ENCODE measurements at places on chromosomes 6 and 20.

DNA sequence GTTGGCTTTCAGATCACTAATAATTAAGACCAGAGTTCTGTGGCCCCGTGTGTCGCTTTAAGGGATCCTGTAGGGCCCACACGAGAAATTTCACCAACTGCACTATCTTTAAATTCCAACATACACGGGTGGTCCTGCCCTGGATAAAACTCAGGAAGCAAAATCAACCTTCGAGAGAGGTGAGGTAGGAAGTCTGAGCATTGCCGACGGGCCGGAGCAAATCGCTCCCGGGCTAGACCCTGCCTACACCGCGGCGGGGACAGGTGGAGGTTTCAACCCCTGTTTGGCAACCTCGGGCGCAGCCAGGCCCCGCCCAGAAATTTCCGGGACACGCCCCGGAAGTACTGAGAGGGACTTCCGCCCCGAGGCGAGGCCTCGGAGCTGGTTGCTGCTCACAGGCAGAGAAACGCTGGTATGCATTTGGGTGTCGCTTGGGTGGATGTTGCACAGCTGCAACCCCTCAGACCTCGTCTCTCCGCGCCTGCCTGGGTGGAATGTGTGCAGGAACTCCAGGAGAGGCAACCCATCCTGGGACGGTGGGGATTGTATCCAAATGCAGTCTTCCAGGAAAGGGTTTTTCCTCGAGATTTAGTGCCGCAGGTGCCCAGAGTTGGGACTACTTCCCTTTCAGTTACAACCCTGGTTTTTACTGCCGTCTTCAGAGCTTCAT is 19.9 kb downstream of the ZKSCAN8 start:
- peak; percentile 72 for DNase-seq

- DNase-seq, result no peak
Observed at GRCh38 chr20:38609815-38610214, 8.2 kb downstream of the ARHGAP40 start.

GRCh38 chr6:113600551-113601339 is 256.4 kb upstream of the MARCKS start:
- DNase-seq, result no peak

DNA sequence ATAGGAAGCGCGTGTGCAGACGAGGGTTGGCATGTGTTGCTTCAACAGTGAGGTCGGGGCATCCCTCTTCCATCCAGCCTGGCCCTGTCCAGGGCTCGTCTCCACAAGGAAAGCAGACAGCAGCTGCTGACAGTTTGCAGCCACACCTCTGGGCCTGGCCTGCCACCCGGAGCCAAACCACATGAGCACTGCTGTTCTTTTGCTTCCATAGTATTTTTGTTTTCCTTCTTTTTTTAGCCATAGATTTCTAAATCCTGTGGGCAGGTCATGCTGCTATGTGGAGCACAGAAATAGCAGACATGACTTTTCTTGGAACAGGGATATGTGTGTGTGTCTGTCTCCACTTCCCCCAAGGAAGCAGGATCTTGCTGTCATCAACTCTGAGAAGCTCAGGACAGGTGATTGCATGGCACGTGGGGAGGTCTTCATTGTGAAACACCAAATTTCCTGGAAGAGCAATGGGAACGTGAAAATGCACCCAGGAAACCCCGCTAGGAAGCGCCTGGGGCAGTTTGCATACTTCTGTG is 167.4 kb downstream of the DTNBP1 start:
- DNase-seq, result no peak

DNA sequence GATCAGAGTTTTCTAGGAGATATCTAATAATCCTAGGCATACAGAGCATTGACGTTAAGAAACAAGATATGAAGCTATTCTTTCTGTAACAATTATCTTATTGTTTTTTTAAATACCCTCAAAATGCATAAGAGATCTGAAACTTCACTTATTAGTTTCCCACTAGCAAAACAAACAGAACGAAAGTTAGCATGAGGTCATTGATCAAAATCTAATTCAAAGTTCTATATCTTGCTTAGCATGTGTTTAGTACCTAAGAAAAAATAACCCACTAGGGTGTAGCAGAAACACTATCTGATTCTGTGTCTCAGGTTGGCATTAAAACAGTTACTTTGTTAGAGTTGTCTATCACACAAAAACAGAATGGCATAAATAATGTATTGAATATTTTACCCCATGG is 1288.4 kb downstream of the EPHA7 start:
- no peak for DNase-seq

DNA sequence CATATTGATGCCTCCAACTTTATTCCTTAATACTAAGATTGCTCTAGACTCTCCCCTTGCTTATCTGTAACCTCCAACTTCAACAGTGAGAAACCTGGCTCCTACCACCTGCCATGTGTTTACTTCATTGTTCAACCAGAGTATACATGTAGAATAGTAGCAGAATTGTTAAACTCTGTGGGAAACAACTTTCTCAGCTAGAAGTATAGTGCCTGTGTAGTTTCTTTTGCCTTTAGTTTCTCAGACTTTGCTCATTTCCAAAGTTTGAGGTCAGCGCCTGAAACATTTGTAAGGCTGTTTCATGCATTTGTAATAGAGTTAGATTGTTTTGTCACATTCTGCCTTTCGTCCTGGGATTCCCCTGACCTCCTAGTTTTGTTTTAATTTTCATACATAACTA is 34.9 kb upstream of the HECA start:
- no peak for DNase-seq

DNA sequence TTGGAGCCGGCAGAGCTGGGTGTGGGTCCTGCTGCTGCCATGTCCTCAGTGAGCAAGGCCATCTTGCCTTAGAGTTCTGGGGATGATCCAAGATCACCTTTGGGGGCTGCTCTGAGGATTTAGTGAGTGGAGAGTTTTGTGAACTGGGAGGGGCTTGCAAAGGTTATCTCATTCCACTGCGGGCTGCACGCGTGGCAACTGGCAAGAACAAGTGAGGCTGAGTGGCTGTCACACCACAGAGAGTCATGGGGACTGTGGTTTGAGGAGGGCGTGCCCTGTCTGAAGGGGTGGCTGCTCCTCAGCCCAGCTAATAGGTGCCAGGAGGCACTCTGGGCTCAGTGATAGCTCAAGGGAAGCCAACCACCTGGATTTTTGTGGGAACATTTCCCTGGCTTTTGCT is 37.6 kb downstream of the TTLL9 start:
- no peak for DNase-seq

DNA sequence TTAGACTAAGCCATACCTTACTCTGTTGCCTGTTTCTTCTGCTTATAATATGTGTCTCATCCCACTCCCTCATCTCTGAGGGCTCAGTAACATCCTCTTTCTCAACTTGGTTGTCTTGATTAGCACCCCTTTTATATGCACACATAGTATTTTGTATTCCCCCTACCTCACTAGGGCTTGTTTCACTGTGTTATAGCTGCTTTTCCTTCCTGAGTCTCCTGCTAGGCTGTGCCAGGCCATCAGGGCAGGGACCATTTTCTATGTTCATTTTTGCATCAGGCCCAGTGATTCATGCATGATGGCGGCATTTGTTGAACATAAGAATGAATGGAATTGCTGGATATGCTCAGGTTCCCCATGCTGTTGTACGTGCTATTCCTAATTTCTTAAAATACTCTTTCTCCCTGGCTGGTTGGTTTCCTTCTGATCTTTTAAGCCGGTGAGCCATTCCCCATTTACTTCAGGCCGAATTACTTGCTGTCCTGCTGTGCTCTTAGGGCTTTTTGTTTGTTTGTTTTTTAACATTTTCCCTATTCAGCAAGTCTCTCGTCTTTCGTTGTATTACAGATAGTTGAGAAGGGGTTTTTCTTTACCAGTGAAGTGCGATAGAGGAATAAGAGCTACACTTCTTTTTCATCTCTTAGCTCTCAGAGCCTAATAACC is 183.2 kb downstream of the CARMIL1 start:
- DNase-seq, result no peak

GRCh38 chr6:145784683-145785082 is 29.9 kb downstream of the FBXO30 start:
- no peak for DNase-seq

DNA sequence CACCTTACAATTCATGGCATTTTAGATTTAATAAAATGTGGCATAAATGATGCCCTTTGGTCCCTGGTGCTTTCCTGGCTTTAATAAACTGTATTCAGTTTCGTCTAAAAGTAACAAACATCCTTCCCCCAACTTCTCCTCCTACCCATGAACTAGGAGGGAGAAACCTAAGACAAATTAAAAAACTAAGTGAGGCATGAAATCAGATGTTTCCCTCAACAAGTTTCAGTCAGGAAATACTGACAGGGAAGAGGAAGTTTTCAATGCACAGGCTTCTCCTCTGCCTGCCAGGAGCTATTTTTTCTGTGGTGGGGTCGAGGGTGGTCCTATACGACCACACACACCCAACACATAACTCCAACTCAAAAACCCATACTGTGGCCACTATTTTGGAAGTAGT is 10.0 kb downstream of the HBS1L start:
- no peak for DNase-seq

DNA sequence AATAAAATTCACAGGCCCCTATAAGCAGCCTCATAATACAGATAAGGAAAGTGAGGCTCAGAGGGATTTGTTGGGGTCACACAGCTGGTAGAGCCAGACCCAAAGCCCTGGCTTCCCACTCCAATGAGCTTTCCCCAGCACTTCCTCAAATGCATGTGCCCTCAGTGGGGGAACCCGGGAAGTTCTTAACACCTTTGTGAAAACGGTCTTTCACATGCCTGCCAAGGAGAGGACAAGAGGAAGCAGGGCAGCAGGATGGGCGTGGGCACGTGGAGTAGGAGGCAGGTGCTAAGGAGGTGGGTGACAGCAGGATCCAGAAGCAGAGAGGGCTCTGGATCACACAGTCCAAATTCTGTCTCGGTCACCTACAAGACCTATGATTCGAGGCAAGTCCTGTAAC is 598 bp downstream of the PI16 start:
- no peak for DNase-seq

GRCh38 chr6:85675030-85675819 is 32.5 kb upstream of the SYNCRIP start:
- DNase-seq, result no peak

DNA sequence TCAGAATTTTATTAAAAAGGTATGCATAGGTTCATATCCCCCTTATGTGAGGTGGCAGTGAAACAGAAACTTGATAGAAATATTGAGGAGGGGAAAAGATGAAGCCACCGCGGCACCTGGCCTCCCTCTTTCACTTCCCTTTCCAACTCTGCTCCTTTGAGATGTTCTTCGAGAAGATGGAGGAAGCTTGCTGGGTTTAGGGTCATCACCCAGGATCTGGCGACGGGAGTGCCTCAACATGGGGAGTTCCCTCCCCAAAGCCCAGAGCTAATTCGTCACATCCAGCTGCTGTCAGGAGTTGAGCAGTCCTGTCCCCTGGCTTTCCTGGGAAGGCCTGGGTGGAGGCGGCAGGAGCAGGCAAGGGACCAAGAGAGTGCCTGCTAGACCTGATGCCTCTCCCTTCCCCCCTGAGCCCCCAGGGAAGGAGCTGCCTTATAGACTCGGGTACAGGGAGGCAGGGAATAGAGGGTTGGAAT is 29.1 kb downstream of the RREB1 start:
- DNase-seq, result no peak

- no peak for DNase-seq
Observed at GRCh38 chr6:62037445-62037844, 248.6 kb downstream of the KHDRBS2 start.

GRCh38 chr6:155382338-155382685 is 68.0 kb upstream of the TFB1M start:
- no peak for DNase-seq

- no peak for DNase-seq
Observed at GRCh38 chr6:168097621-168098430, 18.8 kb upstream of the FRMD1 start.

GRCh38 chr6:47787620-47788497 is 6.0 kb downstream of the OPN5 start:
- DNase-seq, result peak; percentile 13

DNA sequence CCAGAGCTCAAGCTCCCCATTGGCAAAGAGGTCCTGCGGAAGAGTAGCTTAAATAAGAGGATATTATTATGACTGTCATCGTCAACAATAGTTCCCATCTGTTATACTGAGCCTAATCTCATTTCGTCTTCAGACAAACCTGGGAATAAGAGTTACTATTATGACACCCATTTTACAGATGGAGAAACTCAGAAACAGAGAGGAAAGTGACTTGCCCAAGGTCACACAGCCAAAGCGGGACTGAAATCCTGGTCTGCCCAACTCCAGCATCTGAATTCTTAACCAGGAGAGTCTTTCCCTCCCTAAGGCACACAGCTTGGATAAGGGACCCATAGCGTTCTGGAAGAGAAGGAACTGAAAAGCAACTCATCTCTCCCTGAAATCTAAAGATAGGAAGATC is 23.4 kb downstream of the PTGIS start:
- DNase-seq, result no peak

GRCh38 chr6:14075095-14075503 is 42.5 kb upstream of the CD83 start:
- no peak for DNase-seq

DNA sequence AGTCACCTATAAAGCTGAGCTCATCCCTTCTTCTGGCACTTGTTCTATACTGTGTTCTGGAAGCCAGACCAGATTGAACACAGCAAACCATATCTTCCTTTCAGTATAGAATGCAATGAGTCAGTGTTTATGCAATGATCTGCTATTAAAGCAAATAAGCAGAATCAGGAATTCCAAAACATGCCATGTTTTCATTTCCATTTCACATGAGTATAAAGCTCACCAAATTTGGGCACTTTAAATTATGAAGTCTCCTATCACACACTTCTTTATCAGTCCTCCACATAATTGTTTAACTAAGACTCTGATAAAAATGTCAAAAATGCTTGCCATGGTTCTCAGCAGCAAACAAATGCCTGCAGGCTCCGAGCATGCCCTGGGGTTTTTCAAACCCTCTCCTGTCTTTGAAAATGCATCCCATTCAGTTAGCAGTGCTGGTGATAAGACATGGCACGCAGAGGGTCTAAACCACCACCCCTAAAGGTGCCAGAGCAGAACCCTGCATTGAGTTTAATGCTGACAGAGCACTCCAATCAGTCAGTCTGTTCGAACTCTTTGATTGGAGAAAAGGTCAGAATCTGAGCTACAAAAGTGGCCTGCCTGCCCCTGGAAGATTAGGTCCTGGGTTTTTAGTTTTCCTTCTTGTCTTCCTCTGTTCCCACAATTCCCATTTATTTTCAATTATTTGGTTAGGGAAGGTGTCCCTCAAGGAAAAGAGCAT is 234.1 kb downstream of the GMPR start:
- DNase-seq, result no peak

GRCh38 chr6:34070315-34071135 is 75.4 kb downstream of the GRM4 start:
- DNase-seq, result no peak

DNA sequence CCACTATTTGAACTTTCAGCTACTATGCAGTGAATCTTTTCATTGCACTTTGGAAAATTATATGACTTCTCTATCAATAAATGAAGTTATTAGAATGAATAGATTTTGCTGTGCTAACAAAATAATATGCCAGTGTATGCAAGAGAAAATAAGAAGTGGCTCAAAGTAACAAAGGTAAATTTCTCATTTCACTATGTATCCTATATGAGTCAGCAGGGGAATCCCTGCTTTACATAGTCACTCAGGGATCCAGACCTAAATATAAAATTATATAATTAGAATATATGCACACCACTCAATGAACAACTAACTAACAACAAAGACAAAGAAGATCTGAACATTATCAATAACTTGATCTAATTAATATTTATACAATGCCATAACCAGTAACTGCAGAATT is 390.8 kb upstream of the IRAK1BP1 start:
- DNase-seq, result no peak

- no peak for DNase-seq
Observed at GRCh38 chr6:143465546-143465945, 14.9 kb downstream of the PEX3 start.

GRCh38 chr20:11008444-11009033 is 334.7 kb upstream of the JAG1 start:
- no peak for DNase-seq

- DNase-seq, result no peak
Observed at GRCh38 chr20:1317545-1318255, 11.2 kb downstream of the SDCBP2 start.

All from stimulated activated CD8-positive, alpha-beta memory T cell treated with anti-CD3 and anti-CD28 coated beads, Interleukin-2, amount 100 ng/mL, for 1 hour (primary cell).